Stimulated activated naive B cell treated with anti-CD40 and anti-IgM and Interleukin-4, amounts not matched to agents 10 μg/mL and 1 μg/mL and 100 μg/mL, for 72 hours (primary cell): ENCODE measurements at places on chromosomes 5 and 9.

- DNase-seq, result peak; percentile 81
These were observed at the start of gene VDAC1 for GRCh38 chr5:134004626-134005416. VDAC1 (minus strand) TSS chr5:134004975; CDS start chr5:133993012, 11,963 bp downstream.

- no peak for DNase-seq
These were observed 2.9 kb downstream of the MEGF9 start for GRCh38 chr9:120711354-120711753.

- no peak for DNase-seq
These were observed 9.1 kb upstream of the DPM2 start for GRCh38 chr9:127946728-127947127.

DNA sequence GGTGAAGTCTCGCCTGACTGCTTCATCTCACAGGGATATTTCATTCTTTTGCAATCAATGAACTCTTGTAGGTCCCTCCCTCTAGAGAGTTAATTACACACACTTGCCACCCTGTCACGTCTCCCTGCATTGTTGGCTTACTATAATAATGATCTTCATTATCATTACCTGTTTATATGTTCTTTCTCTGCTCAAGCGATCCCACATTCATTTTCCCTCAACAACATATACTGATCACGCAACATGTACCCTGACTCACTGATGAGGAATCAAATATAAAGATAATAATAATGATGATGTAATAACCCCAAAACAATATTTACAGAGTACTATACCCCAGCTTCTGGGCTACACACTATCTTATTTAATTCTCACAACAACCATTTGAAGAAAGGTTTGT lies 88.5 kb downstream of the FEM1C start:
- DNase-seq, result no peak

- DNase-seq, result no peak
These were observed 38.3 kb downstream of the SLC6A3 start for GRCh38 chr5:1406681-1407640.

DNA sequence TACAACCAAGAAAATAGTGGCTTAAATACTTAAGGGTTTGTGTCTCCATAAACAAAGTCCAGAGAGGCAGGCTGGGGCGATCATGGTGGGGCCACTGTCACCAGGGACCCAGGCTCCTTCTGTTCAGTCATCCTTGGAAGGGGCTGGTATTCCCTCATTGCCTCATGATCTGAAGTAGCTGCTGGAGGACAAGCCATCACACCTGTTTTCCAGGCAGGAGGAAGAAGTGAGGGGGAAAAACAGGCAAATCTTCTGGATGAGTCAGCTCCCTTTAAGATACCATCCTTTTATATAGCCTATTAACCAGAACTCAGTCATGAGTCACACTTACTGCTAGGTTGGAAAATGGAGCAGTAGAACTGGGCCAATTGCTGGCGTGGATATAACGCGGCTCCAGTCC lies 92.3 kb downstream of the DAP start:
- no peak for DNase-seq
